ENCODE measurements at places on chromosomes 7 and 10.

- DNase-seq = peak; percentile 16
Measured at GRCh38 chr10:110069502-110069982, 61.8 kb downstream of the ADD3 start.

DNA sequence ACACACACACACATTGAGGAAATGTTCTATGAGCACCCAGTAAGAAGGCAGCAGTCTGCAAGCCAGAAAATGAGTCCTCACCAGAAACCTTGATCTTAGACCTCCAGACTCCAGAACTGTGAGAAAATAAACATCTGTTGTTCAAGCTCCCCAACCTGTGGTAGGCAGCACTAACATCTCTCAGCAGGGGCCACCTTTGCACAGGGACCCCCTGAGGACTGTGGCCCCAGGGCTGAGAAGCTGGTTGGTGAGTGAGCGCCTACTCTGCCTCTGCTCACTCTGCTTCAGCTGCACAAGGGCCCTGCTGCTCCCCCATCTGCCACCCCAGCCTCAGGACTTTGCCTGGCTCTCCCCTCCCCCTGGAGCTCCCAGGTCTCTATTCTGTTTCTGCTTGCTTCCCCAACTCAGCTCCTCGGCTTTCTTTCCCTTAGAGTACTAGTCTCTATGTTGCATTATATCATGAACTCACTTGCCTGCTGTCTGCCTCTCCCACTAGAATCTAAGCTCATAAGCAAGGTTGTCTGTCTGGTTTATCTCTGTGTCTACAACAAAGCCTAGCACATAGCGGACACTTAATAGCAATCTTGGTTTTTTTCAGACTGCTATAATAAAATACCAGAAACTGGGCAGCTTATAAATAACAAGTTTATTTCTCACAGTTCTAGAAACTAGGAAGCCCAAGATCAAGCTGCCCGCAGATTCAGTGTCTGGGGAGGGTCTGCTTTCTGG, 40.4 kb upstream of the PRLHR start:
- no peak for DNase-seq

GRCh38 chr7:20201380-20201779, 15.8 kb downstream of the MACC1 start:
- DNase-seq = no peak

DNA sequence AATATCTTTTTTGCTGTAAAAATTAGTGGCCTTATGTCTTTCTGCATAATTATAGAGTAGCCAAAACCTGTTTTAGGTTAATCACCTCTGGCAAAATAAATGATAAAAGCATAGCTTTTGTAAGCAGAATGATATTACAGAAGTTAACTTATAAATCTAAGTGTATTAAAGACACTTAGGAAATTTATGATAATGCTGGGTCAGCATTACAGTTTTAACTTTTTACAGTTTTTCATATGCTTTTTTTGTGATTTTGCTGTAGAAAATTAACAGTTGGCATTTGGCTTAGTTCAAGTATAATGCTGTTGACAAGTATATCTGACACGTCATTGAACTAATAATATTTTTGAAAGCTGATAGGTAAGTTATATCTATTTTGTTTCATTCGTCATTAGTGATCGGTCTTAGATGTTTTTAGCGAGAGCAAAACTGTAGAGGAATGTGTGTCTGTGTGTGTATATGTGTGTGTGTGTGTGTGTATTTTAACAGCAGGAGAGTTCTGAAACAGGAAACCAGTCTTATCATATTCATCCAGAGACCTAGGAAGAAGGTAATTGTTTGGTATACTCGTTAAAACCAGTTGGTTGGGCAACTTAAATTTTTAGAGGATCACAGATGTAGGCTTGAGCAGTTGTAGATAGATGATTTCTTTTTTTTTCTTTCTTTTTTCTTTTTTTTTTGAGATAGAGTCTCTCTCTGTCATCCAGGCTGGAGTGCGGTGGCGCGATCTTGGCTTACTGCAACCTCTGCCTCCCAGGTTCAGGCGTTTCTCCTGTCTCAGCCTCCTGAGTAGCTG, 15.4 kb downstream of the PTEN start:
- DNase-seq = no peak

DNA sequence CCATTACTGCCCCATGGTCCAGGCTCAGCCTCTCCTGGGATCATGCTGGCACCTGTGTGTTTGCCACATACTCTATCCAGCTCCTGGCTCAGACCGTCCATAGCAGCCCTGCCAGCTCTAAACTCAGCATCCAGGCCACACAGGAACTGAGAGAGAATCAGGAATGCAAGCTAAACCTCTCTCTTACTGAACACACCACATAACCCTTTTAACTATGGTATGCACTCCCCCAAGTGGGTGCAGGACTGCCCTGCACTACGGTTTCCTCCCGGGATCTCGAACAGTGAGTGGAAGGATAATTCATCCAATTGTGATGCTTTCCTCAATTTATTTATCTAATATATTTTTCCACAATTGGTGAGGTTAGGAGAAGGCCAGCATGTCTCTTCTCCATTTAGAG, 17.1 kb upstream of the ZNF800 start:
- peak; percentile 51 for DNase-seq

GRCh38 chr10:110461088-110461487, 36.6 kb upstream of the DUSP5 start:
- DNase-seq = no peak

DNA sequence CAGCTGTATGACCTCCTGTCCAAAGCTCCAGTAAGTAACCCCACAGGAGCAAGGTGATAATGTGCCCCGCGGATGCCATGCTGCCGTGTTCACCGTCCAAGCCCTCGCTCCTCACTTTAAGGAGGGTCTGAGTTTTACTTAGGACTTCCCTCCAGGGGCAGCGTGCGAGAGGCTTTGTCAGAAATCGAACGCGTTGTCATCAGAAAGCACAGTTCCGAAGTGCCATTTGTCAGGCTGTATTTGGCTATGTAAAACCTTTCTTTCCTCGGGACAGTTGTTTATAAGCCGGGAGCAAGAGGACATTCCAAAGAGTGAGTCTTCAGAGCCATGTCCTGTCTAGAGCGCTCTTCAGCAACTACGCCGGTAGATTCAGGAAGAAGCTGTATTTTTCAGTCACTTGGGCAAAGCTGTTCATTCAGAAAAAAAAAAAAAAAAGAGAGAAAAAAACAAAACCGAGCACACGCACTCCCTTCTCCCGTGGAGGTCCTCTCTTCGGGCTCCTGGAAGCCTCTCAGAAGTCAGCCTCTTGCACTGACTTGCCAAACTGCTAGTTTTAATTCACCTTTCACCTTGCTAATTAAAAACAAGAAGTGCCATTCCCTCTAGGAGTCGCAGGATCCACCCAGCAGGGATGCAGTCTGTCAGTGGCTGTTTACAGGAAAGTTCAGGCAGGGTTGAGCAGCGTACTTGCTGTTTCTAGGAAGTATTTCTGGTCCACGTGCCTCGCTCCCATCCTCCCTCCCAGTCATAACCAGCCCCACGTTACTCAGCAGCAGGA, at the start of gene SEMA3E:
SEMA3E (minus strand) TSS at position 676 of the 778 bp plus-strand sequence.
- DNase-seq = peak; percentile 58

- no peak for DNase-seq
Measured at GRCh38 chr10:86207226-86207625, 159.4 kb downstream of the GRID1 start.

- no peak for DNase-seq
Measured at GRCh38 chr10:49160814-49161213, 27.0 kb upstream of the FAM170B start.

- DNase-seq = no peak
Measured at GRCh38 chr7:114956702-114957101, 34.8 kb downstream of the MDFIC start.

- DNase-seq = no peak
Measured at GRCh38 chr7:24709585-24710360, 47.5 kb downstream of the GSDME start.

- peak; percentile 74 for DNase-seq
Measured at GRCh38 chr7:98841179-98841997, 28.4 kb downstream of the TMEM130 start.

DNA sequence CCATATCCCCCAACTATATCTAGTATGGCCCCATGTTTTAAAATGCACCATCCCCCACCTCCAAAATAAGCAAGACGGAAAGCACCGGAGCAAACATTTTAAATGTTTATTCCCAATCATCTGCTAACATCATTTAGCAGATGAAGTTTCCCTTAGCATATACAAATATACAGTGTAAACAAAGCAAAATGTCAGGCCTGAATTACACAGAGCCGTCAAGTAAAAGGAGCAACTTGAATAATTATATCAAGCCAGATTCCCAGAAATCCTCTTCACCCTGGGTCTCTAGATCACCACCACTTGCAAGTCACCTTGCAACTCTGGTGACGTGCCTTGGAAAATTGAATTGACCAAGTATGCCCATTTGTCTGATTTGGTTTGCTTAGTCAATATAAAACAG, 91.6 kb upstream of the COL1A2 start:
- DNase-seq = no peak
